ENCODE measurements at places on chromosomes 16 and 17.

DNA sequence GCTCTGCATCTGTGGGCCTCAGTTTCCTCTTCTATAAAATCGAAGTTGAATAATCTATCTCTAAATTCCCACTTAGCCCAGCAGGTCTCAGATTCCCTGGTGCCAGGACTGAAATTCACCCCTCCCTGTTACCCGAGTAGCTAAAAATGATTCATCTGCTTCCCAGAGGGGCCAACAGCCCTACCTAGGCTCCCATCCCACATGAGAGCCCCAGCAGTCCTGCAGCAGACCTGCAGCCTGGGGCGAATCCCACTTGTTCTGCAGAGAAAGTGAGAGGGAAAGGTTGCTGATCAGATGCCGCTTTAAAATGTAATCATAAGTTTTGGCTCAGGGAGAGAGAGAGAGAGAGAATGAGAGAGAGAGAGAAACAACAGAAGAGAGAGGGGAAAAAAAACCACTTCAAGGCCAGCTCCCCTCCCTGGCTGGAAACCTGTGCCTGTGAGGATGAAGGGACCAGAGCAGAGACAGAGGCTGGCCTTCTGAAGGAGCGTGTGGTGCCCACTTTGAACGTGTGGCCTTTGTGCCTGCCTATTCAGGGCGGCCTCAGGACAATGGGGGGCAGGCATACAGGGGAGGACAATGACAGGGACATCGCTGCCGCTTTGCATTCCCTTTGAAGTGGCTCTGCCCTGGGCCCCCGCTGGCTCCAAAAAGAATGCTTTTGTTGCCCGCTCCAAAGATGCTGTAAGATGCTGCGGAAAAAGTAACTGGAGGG, 85.2 kb upstream of the NKD1 start:
- no peak for DNase-seq

- DNase-seq: no peak
Observed at GRCh38 chr16:4606354-4606753, 8.3 kb downstream of the UBALD1 start.

GRCh38 chr17:62625184-62625869, 2.1 kb upstream of the MRC2 start:
- no peak for DNase-seq

DNA sequence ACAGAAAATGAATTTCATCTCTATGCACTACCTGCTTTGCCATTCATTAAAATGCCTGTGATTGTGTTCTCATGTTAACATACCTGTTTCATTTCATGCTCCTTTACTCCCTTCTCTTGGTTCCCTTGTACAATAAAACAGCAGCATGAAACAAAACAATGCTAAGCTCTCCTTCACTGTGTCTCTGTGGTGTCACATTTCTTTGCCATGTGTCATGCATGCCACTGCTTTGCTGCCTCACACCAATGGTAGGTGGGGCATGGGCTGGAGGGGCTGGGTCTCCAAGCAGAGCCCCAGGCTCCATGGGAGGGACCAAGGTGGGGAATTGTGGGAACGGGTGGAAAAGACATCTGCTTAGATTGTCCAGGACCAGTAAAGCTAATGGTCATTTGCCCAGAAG, 83.6 kb downstream of the RGS9 start:
- no peak for DNase-seq

DNA sequence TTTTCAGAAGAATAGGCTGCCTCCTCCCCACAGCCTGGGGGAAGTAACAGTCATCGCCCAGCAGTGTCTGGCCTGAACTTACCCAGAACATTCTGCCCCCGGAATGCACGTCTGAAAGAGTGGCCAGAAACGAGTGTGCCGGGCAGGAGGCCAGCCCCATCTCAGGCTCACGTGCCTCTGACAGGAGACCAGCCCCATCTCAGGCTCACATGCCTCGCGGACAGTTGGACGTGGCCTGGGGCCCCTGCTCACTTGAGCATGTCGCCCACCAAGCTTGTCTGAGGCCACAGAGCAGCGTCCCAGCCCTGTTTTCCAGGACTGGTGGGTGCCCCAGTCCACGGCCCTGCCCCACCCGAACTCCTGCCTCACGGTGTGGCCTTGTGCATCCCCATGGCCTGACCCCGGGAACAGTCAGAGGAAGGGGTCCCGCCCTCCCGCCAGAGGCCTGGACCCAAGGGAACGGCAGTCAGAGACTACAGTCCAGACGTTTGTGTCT, 16.3 kb upstream of the CDH15 start:
- no peak for DNase-seq

GRCh38 chr16:4859900-4860255, 12.6 kb downstream of the UBN1 start:
- no peak for DNase-seq

- DNase-seq: no peak
Observed at GRCh38 chr16:5789033-5789432, 691.4 kb upstream of the EEF2KMT start.

DNA sequence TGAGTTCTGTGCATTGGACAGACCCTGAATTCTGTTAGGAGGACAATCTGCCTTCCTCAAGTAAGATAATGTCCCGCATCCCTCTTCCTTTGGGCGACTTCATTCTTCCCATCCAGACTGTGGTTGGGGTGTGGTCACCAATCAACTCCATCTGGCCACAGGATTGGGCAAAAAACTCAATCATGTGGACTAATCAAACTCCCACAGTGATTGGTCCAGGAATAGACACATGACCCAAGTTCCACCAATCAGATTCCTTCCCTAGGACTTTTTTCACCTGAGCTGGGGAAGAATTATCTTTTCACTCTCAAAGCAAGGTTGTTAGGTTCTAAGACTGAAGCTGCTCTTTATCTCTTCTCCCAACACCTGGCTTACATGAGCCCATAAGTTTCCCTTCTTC, 13.2 kb upstream of the NKD1 start:
- DNase-seq: no peak

DNA sequence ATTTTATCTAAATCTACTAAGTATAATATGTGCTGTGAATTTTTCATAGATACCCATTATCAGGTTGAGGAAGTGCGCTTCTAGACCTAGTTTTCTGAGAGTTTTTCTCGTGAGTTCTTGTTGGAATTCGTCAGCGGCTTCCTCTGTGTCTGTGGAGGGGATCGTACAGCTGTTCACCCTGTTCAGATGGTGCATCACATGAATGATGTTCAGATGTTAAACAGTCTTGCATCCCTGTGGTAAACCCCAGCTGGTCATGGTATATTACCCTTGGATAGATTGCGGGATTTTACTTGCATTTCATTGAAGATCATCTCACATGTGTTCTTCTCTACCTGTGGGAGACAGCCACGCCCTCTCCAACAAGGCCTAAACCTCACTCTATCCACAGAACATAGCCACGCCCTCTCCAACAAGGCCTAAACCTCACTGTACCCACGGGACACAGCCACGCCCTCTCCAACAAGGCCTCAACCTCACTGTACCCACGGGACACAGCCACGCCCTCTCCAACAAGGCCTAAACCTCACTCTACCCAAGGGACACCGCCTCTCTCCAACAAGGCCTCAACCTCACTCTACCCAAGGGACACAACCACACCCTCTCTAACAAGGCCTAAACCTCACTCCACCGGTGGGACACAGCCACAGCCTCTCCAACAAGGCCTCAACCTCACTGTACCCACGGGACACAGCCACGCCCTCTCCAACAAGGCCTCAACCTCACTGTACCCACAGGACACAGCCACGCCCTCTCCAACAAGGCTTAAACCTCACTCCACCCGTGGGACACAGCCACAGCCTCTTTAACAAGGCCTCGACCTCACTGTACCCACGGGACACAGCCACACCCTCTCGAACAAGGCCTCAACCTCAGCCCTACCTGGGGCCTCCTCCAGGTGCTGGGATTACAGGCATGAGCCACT, 180.2 kb upstream of the CHMP6 start:
- no peak for DNase-seq

DNA sequence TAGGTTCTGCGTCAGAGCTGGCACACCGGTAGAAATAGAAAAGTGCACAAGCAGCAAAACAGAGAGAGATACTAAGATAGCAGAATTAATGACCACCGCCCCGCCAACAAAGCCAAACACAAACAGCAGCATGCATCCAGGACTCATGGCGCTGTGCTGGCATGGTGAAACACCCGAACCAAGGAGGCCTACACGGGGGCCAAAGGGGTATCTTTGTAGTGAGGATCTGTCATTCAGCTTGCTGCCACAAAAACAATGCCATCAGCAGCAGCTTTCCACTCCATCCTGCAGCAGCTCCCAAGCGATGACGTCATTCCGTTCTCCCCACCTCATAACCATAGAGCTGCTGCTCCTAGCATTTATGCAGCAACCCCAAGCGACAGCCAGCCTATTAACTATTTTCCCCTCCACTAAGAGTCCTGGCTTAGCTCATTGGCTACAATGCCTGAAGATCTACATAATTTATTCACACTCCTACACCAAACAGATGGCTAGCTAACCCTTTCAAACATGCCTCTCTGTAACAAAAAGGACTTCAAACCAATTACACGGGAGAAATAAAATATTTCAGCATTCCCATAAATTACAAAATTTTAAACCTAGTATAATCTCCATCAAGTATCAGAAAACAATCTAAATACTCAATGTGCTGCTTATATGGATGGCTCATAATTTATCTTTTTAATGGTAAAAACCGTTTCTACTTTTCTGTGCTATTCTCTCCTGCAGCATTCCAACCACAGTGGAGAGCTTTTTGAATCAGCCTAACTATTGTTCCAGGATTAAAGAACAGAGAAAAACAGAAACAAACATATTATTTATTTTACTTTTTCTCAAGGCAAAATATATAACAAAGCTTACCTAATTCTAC, 73.9 kb downstream of the SPAG9 start:
- peak; percentile 55 for DNase-seq

DNA sequence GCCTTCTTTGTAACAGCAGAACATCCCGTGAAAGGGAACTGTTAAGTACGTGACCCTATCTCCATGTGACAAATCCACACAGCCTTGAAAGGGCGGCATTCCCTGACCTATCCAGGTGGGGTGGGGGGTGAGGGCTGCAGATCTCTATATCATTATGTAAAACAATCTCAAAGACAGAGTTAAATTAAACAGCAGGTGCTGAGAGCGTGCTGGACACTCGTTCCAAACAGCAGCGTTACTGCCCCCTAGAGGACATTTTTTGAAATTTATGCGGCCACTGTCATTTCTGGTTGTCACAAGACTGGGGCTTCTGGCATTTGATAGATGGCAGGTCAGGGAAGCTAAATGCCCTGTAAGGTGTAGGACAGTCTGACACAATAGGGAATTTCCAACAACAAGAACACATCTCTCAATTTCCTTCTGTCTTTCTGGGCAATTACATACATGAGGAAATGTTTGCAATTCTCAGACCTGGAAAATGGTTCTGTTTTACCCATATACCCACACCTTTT, 6.7 kb upstream of the SLC25A39 start:
- DNase-seq: peak; percentile 24

GRCh38 chr17:65984299-65984698, 207.6 kb downstream of the CEP112 start:
- no peak for DNase-seq

DNA sequence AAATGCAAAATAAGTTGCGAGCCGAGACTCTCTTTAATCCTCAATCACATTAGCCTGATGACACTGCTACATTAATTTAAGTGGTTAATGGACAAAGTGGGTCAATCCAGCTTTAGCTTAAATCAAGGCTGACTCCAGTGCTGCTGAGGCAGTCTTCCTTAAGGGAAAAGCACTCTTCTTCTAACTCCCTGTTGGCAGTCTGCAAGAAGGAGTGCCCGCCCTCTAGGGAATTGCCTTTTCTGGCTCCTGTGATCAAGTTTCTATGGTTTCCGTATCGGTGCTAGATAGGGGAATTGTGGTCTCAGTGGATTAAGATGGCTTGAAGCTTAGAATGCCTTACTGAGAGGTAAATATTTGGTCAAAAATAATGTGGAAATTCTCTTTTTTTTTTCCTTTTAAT, 41.0 kb downstream of the HS3ST3B1 start:
- DNase-seq: no peak

- no peak for DNase-seq
Observed at GRCh38 chr17:29433541-29433940, 43.4 kb downstream of the TAOK1 start.

DNA sequence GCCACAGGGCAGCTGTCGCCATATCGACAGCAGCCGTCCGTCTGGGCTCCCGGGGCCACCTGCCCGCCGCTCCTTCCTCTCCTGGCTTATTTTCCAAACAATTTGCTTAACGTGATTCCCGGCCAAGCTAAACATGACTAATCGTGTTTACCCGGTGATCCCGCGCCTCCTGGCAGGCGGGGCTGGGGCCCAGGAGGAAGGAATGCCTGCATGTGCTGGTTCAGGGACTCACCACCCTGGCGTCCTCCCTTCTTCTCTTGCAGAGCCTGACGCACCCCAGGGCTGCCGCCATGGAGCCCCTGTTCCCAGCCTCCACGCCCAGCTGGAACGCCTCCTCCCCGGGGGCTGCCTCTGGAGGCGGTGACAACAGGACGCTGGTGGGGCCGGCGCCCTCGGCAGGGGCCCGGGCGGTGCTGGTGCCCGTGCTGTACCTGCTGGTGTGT, 6.1 kb downstream of the SSTR5 start:
- DNase-seq: no peak

DNA sequence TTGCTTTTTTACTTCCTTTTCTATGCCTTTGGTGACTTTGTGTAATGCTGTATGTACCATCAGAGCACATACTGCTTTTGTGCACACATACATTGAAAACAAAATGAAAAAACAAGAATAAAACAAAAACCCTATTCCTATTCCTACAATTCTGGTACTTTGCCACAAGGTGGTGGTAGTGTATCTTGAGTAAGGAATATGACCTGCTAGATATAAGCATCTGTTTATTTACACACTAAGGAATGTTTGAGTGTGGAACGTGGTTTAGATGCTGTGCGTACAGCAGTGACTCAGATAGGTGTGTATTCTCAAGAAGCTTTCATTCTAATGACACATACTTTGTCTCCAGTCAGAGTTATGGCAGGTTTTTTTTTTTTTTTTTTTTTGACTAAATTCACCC, 606.2 kb downstream of the WWOX start:
- no peak for DNase-seq

- DNase-seq: no peak
Observed at GRCh38 chr17:74513987-74514631, 17.2 kb downstream of the CD300LB start.

DNA sequence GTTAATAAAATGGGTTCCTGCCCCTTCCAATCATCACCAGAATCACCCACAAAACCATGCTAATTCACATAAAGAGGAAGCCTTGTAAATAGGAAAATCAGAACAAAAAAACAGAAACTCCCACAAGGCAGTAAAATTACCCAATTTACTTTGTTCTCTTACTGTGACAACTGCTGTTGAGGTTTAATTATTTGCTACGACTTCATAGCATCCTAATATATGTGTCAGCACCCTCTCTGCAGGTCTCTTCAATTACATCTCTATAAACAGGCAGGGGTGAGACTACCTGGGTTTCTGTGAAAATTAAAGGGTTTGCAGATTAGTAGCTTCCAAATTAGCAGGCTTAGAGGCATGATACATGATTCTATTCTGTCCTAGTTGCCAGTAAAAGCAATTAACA, 2.7 kb downstream of the WDR59 start:
- DNase-seq: no peak

DNA sequence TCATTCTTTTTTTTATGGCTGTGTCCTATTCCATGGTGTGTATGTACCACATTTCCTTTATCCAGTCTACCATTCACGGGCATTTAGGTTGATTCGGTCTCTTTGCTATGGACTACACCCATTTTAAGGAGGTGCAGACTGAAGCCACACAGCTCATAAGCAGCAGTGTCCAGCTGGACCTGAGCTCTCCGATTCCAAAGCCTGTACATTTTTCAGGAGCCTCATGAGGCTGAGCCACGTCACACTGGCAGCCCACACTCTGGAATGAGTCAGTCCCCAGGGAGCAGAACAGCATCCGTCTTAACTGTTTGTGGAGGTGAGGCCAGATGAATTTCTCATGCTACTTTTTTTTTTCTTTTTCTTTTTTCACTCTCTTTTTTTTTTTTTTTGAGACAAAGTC, 116.1 kb downstream of the C16orf95 start:
- no peak for DNase-seq

- DNase-seq: no peak
Observed at GRCh38 chr17:19551165-19551564, 17.5 kb downstream of the SLC47A1 start.

All from C1 segment of cervical spinal cord (tissue), 14 donors.